DMS 273 treated with DMSO at 0.1 percent for 48 hours (cell line): ENCODE measurements at places on chromosomes 12 and 14.

DNA sequence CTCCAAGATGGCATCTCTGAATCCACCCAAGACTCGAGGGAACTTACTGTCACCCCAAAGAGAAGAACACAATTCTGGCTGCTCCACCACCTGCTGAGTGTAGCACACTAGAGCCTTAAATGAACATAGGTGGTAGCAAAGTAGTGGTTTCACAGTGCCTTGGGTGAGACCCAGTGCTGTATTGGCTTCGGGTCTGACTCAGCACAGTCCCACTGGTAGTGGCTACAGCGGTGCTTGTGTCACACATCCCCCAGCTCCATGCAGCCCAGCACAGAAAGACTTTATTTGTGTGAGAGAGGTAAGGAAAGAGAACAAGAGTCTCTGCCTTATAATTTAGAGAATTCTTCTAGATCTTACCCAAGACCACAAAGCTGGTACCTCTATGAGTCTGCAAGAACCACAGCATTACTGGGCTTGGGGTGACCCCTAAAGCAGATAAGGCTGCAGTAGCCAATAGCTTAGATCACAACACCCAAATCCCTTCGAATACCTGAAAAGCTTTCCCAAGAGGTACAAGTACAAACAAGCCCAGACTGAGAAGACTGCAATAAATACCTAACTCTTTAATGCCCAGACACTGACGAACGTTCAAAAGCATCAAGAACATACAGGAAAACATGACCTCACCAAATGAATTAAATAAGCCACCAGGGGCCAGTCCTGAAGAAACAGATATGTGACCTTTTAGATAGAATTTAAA, 83.3 kb upstream of the SLC38A4 start:
- no peak for DNase-seq

DNA sequence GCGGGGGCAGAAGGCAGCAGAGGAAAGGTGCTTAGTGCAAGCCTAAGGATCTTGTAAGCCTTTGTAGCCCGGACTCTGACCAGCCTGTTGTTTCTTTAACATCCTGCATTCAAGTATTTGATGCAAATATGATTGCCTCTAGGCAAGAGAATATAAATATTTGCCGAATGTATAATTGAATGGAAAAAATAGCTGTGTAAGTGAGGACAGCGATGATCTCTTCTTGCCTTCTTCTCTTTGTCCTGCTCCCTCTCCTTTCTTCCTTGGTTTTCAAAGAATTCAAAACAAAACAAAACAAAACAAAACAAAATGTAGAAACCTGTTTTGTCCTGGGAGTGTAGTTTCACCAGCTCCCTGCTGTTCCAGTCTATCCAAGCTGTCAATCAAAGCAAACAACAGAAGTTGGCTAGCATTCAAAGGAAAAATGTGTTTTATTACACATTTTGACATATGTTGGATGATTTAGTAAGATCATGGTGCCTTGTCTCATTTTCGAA, 74.9 kb upstream of the CPM start:
- no peak for DNase-seq

- no peak for DNase-seq
These were observed 70.7 kb downstream of the CMKLR1 start for GRCh38 chr12:108268397-108268796.

GRCh38 chr14:99928963-99929362, 135.8 kb downstream of the EML1 start:
- DNase-seq = no peak

- DNase-seq = no peak
These were observed 621 bp upstream of the TMEM117 start for GRCh38 chr12:43835264-43835655.

- no peak for DNase-seq
These were observed 250.2 kb downstream of the ANO2 start for GRCh38 chr12:5694759-5695409.

DNA sequence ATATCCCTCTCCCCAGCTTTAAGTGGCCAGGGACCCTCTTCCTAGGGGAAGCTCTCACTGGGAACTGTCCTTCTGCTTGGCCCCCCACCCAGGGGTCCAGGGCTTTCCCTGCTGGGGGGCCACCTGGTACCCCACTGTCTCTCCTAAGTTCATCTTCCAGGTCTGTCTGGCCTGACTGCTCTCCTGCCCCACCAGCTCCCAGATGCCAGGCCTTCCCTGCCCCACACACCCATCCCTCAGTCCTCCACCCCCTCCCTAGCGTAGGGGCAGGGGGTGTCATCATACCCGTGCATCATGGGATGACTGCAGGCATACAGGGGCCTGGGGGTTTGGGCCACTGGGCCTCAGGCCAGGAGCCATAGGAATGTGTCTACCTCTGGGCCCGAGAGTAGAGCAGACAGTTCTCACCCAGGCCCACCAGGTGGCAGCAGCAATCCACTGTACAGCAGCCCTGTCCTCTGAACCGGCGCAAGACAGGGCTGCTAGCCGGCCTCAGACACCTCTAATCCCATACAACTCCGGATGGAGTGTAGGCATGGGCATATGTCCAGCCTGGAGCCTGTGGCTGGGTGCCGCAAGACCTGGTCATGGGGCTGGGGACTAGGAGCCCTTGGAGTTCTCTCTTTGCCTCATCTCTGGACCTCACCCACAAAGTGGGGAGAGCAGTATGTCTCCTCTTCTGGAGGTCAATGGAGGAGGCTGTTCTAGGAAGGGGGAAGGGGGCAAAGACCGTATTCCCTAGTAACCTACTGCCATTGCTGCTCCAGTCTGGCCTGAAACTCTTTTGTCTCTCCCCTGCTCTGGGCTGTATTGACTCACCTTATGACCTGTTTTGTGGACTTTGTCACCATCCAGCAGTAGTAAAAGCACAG, 10.0 kb upstream of the SMARCD1 start:
- no peak for DNase-seq

DNA sequence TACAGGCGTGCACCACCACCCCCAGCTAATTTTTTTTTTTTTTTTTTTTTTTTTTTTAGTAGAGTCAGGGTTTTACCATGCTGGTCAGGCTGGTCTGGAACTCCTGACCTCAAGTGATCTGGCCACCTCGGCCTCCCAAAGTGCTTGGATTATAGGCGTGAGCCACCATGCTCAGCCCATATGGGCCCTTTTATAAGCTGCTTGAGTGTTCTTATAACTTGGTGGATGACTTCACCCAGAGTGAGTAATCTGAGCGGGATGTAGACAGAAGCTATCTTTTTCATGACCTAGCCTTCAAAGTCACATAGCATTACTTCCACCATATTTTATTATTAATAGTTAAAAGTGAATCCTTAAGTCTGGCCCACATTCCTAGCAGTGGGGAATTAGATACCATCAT, 16.4 kb downstream of the BBOF1 start:
- no peak for DNase-seq

GRCh38 chr12:32822344-32822743, 66.6 kb upstream of the YARS2 start:
- no peak for DNase-seq
